CD4-positive, alpha-beta T cell treated with Interferon alpha-2 for 1 hour (primary cell): ENCODE measurements at places on chromosomes 16 and 17.

DNA sequence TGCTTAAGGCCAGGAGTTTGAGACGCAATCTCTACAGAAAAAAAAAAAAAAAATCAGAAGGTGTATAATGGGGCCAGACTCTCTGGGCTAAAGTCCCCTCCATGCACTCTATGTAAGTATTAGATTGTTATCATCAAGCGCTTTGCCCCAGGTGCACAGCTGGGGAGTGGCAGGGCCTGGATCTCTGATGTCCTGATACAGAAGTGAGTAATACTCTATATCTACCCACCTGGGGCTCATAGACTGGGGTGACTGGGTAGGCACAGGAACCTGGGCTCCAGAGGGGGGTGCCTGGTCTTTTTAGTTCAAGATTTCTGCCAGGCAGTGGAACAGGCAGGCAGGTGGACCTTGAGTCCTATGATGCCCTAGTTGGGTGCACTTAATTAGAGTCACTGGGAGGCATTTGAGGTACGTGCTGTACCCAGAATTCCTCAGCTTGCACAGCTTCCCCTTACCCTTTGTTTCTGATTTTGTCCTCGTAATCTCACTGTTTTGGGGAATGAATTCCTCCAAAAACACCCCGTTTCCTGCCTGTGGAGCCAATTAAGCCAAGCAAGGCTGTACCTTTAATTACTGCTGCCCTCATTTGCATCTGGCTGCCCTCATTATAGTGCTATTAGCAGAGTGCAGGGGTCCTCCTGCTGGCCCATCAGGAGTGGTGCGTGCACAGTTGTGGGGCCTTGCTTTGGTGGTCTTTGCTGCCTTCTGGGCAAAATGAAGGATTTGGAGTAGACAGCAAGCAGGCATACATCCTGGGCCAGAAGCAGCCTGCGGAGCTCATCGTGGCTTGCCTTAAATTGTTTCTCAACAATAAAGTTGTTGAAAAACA lies 239.0 kb downstream of the SNX29 start:
- DNase-seq = no peak

- no peak for DNase-seq
These were observed 401.2 kb downstream of the SEC14L1 start for GRCh38 chr17:77542011-77542410.

- DNase-seq = peak; percentile 93
These were observed 48.4 kb downstream of the RNF157 start for GRCh38 chr17:76191896-76192295.

DNA sequence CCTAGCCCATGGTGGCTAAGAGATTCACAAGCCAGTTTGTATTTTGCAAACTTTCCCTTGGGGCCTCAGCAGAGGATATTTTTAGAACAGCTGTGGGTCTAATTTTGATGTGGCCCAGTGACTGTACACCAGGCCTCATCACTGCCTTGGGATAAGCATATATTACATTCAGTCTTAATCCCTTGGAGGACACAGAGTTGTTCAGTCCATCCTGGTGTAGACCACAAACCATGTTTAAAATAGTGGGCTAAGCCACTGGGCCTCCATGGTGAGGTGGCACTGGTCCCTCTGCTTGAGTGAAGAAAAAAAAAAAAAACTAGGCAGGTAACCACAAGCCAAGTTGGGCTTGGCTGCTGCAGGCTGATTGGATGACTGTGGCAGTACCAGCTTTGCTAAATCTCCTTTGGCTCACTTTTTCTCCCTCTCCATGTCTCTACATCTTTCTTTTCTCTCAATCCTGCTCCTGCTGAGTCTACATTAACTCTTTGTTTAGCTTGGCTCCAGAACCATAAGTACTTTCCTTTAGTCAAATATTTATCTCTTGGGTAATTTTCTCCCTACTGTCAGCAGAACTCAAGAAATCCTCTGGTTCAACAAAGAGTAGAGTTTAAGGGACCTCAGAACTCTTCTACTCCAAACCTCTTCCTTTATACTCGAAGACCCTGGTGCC lies 120.0 kb upstream of the TBX2 start:
- no peak for DNase-seq

- DNase-seq = peak; percentile 68
These were observed 7.9 kb downstream of the MAPK8IP3 start for GRCh38 chr16:1713933-1714332.

DNA sequence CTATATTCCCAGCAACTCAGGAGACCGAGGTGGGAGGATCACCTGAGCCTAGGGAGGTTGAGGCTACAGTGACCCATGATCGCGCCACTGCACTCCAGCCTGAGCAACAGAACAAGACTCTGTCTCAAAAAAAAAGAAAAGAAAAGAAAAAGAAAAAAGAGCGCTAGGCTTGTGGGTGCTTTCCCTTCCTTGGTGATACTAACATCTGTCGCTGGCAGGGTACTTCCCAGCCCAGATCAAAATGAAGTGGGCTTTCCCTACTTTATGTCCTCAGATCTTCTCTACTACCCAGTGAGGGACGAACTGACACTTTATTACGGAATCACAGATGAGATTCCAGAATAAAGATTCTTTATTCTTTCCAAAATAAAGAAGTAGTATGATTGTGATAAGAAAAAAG lies 103.8 kb upstream of the NOL11 start:
- DNase-seq = no peak

DNA sequence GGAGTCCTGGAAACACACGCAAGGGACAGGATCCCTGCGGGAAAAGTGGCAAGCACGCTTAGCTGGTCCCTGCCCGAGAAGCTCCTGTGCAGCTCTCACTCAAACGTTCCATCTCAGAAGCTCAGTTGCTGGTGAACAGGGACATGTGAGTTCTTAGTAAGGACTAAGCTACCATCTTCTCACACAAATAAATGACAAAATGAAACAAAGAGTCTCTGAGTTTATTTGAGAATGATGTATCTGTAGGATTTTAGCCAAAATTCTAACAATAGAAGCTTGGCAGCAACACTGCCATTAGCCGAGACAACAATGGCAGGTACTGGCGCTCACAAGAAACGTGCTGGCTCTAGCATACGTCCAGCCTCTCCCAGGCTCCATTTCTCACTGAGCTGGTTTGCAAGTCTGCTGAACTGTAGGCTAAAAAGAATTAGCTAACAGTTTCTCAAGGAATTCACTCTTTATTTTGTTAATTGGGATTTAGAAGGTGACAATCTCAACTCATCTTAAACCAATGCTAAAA lies 90.2 kb downstream of the VPS53 start:
- no peak for DNase-seq

GRCh38 chr17:75031972-75032719 lies 14.6 kb downstream of the ATP5PD start:
- DNase-seq = peak; percentile 76

DNA sequence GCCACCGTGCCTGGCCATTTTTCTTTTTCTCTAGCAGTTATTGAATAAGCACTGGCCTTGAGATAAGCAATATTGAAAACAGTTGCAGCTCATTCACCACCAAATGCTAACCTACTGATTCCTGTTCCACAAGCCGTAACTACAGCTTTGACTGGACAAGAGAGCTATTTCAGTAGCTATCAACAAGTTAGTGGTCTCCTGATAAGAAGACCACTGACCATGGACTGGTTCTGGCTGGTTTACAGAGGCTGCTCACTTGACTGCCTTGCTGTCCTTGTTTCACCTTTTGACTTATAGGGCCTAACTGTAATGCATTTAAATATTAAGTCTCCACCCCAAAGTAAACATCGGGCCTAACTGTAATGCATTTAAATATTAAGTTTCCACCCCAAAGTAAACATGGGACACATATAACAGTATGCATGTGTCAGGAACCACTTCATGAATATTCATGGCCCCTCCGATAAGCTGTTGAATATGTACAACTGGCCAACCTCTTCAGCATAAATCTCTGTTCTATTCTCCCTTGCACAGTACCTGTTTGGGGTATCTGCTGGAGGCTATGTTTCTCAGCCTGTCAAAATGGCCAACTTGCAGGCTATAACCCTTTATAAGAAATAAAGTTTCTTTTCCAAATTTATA lies 94.1 kb downstream of the USP32 start:
- no peak for DNase-seq

GRCh38 chr17:66682283-66682682 lies 152.6 kb upstream of the CACNG5 start:
- DNase-seq = no peak

GRCh38 chr17:37317867-37318266 lies 57.9 kb upstream of the C17orf78 start:
- DNase-seq = no peak

DNA sequence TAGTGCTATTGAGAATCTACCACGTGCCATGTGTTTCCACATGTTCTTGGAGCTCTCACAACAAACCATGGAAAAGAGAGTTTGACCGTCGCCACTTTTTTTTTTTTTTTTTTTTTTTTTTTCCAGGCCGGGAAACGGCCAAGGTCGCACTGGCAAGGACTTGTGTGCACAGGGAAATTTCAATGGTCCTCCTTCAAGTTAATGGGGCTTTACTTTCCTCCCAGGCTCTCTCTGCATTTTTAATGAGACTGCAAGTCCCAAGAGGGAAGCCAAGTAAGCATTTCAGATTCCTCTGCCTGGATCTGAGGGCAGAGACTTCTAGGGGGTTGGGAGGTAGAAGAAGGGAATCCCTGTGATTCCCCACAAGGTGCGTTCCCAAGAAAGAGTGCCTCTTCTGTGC lies 94.7 kb upstream of the MPHOSPH6 start:
- DNase-seq = no peak

DNA sequence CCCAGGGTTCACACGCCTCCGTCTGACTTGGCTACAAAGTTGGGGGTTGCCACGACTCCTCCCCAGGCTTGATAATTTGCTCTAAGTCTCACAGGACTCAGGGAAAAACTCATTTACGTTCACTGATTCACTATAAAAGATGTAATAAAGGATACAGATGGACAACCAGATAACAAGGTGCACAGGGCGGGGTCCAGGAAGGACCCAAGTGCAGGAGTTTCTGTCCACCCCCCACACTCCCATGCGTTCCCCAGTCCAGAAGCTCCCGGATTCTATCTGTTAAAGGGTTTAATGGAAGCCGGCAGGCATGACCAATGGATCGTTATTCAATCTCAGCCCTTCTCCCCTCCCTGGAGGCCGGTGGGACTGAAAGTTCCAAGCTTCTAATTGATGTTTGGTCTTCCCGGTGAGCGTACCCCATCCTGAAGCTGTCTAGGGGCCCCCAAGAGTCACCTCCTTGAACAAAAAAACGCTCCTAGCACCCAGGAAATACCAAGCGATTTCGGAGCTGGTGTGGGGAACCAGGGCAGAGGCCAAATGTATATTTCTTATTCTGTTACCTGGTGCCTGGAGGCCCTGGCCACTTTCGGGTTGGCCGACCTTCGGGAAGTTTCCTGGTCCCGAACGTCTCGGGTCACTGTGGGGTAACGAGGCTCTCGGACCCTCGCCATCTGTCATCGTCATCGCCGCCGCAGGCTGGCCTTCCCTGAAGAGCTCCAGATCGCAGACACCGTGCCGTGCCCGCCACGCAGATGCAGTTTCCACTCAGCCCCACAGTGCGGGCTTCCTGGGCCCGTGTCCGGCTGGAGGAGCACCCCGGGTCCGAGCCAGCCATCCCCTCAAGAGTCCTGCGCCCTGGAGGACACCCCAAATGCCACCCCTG lies 13.5 kb upstream of the METRNL start:
- no peak for DNase-seq

DNA sequence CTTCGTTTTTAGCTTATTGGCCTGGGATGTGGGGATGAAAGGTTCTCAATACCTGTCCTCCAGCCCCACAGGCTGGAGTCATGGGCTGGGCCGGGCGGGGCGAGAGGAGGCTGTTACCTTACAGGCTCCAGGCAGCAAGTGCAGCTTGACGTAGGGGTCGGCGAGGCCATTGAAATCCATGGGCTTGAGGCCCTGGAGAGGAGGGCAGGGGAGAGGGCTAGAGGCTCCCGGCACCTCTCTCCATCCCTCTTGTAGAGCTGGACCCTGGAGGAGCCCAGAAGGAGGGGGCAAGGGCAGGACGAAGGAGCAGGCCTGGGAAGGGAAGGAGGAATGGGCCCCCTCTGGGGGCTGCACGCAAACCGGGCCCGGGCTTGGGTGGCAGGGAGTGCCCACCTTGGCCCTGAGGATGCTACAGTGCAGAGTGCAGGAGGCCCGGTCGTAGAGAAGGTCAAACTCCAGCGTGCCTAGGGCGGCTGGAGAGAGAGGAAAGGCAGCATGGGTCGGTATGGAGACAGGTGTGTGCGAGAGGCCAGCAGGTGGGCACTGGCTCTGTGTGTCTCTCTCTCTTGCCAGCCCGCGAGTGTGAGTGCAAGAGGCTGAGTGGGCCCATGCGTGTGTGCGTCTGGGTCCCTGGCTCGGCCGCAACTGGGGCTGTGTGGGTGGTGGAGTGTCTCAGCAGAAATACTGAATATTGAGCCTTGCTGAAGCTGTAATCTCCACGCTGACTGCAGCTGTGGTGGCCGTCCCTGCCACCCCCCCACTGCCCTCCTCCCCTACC lies 1.6 kb downstream of the DOC2A start:
- DNase-seq = no peak

- peak; percentile 80 for DNase-seq
These were observed 3.0 kb downstream of the ALDH3A1 start for GRCh38 chr17:19744922-19745757.
